HEK293T (cell line): ENCODE measurements at places on chromosomes 6 and 20.

DNA sequence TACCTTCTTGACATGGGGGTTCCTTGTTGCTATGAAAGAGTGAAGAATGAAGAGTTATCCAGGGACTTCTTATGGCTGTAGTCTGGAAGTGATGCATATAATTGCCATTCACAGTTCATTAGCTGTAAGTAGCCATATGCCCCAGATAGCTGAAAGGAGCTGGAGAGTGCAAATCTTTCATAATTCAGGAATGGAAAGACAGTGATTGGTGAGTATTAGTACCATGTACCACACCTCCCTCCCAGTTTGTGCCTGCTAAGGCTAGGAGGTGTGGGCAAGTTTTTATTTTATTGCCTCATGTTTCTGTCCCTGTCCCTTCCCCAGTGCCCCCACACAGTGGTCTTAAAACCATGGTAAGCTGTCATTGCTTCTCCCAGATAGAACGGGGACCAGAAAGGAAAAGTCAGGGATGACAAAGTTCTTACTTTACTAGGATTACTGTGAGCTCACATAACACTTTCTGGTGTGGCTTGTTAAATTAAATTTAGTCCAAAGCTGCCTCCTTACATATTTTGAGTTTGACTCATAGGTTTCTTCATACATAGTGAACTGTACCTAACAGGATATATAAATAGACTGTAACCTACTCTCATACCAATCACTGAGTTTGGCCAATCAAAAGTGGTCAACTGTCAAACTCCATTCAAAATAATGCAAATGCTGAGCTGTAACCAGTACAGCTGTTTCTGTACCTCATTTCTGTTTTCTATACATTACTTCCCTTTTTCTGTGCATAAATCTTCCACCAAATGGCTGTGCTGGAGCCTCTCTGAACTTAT lies 119.4 kb downstream of the RFPL4B start:
- DNase-seq, result no peak

DNA sequence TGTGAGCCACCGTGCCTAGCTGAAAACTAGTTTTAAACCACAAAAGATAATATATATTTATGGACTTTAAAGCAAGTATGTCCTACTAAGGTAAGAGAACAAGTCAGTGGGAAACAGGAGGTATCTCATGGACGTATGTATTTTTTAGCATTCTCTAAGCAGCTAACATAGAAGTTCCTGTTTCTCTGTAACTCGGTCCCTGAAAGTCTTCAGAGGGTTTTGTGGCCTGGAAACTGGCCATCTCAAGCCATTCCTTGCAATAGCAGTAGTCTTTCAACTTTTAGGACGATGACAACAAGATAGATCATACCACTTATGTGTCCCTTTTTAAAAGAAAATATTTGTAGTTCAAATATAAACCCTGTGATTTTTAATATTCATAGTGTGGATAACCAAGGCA lies 95.6 kb upstream of the RALGAPA2 start:
- DNase-seq, result no peak

DNA sequence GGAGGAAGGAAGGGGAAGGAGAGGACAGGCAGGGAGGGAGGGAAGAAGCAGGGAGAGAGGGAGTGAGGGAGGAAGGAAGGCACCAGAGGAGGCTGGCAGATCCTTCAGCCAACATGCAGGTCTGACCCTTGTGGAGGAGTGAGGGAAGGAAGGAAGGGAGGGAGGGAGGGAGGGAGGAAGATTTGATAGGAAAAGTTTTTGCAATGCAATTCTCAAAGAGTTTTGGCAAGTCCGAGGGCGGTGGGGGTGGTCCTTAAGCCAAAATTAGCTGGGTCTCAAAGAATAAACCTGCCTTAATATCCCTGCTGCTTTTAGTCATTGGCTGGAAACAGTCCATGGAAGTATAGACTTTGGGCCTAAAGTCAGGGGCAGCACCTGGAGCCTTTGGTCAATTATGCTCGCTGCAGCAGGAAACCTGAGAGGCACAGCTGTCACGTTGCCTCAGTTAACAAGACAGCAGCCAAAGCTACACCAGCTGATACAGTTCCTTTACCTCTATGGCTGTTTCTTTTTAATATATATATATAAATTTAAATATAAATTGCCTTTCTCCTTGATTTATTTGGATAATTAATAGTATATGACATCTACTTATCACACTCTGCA lies 115.7 kb upstream of the RALGAPA2 start:
- DNase-seq, result no peak

- DNase-seq, result no peak
Observed at GRCh38 chr6:90409700-90410099, 113.1 kb upstream of the BACH2 start.

- DNase-seq, result no peak
Observed at GRCh38 chr6:47256981-47257730, 52.5 kb downstream of the TNFRSF21 start.

DNA sequence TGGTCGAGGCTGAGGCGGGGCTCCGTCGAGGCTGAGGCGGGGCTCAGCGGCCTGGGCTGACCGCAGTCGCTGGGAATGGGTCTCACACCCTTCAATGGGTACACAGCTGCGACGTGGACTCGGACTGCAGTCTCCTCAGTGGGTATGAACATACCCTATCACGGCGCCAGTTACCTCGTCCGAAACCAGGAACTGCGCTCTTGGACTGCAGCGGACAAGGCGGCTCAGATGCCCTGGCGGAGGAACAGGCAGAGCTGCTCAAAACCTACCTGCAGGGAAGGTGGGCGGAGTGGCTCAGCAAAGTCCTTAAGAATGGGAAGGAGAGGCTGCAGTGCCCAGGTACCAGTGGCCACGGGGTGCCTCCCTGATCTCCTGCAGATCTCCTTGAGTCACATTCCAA lies 14.2 kb downstream of the HLA-A start:
- DNase-seq, result no peak

- DNase-seq, result no peak
Observed at GRCh38 chr20:24483435-24484080, 14.1 kb downstream of the SYNDIG1 start.

GRCh38 chr6:38188677-38189335 lies 369.3 kb downstream of the ZFAND3 start:
- no peak for DNase-seq

- DNase-seq, result no peak
Observed at GRCh38 chr6:110786696-110787095, 28.6 kb downstream of the CDK19 start.

- no peak for DNase-seq
Observed at GRCh38 chr6:141464490-141464889, 668.2 kb upstream of the GJE1 start.

- peak; percentile 30 for DNase-seq
Observed at GRCh38 chr6:36984581-36985416, 1.2 kb downstream of the MTCH1 start.
